Stomach (tissue), 19 donors: ENCODE measurements at places on chromosomes 6 and 20.
A peak's percentile ranks its signal among the peaks of the same experiment; 100 is the strongest.

DNA sequence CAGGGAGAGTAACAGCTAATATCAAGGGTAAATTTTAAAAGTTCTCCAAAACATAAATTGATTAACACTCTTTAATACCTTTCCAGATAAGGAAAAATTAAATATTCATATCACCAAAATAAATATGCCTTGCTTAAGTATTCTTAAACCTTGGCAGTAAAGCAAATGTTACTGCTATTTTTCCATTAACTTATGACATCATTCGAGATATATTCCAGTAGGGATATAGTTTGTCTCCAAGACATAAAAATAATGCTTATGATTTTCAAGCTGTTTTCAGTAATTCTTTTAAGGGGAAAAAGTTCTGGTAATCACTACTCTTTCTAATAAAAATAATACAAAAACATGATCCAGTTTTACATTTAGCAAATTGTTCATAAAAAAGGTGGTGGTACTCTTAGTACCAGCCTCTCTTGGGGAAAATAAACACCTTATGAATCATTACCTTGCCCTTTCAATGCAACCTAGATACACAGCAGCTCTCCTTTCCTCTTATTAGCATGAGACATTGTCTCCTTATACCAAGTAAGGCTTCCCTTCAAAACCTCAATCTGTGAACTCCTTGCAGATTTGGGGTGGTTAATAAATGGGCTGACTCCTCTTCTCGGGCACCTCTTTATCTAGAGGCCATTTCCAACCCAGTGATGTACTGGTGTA is 31.5 kb upstream of the LTV1 start:
- H3K27ac ChIP-seq = peak overlapping the region; percentile 63
- no peaks in the 10 kb centered on the region for H3K27me3 ChIP-seq
- no peaks in the 10 kb centered on the region for H3K4me1 ChIP-seq
- H3K4me3 ChIP-seq = no peak overlapping the region
- DNase-seq = peak; percentile 58

DNA sequence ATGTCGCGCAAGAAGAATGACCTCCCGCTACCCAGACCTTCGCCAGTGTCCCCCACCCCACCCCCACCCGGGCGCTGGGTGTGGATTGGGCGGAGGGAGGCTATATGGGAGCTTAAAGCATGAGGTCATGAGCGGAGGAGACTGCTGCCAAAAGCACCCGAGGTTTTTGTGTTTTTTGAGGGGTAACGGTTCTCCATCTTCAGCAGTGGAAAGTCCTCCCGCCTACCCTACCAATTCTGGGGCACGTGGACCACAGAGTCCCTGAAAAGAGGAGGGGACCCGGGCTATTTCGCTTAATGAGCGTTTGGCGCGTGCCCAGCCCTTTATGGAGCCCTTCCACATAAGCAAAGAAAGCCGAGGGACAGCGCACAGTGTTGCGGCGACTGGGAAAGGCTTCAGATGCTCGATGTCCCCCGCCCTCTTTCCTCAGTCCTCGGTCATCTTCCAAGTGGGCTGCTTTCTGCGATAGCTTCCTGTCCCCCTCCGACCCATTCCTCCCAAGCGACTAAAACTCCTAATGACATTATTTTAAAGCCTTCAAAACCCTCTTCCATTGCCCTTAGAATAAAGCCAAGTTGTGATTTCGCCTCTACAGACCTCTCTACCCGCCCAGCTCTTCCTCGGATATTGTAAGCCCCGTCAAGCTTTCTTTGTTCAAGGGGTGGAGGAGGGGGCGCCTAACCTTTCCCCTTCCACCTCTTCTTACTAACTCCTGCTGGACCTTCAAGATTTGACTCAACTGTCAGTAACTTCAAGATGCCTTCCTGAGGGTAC is 2.1 kb upstream of the TRERF1 start:
- peak; percentile 54 for DNase-seq
- peak overlapping the region; percentile 96 for H3K4me3 ChIP-seq
- peaks cover 48% of the 10 kb centered on the region for H3K4me1 ChIP-seq
- no peaks in the 10 kb centered on the region for H3K36me3 ChIP-seq
- H3K27ac ChIP-seq = peak overlapping the region; percentile 89

- peak overlapping the region; percentile 10 for H3K27ac ChIP-seq
- no peaks in the 10 kb centered on the region for H3K27me3 ChIP-seq
- no peaks in the 10 kb centered on the region for H3K36me3 ChIP-seq
- H3K4me3 ChIP-seq = no peak overlapping the region
Observed at GRCh38 chr20:10110151-10110550, 75.4 kb downstream of the ANKEF1 start.

DNA sequence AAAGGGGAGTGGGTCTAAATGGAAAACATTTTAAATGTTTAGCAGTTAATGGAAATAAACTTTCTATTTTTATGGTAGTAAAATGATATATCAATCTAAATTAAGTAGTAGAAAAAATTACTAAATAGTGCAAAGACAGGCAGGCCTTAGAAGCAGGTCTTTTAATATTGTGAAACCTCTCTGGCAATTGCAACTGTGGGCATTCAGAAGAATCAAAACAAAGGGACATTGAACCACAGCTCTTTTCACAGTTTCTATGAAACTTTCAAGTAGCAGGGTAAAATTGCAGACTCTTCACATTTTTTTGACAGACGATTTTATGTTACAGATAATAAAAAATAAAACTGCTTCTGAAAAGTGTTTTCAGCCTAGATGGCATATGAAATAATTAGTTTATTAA is 533.7 kb downstream of the BCKDHB start:
- DNase-seq = no peak
- H3K27ac ChIP-seq = no peak overlapping the region
- no peaks in the 10 kb centered on the region for H3K36me3 ChIP-seq
- H3K27me3 ChIP-seq = no peaks in the 10 kb centered on the region
- peaks cover 5% of the 10 kb centered on the region for H3K4me1 ChIP-seq

- no peaks in the 10 kb centered on the region for H3K36me3 ChIP-seq
- H3K27me3 ChIP-seq = no peaks in the 10 kb centered on the region
- no peak for DNase-seq
- no peaks in the 10 kb centered on the region for H3K4me1 ChIP-seq
- no peak overlapping the region for H3K27ac ChIP-seq
Observed at GRCh38 chr6:69819138-69819537, 22.3 kb upstream of the LMBRD1 start.

GRCh38 chr20:14566505-14566904 is 229.1 kb upstream of the FLRT3 start:
- no peaks in the 10 kb centered on the region for H3K36me3 ChIP-seq
- H3K27me3 ChIP-seq = no peaks in the 10 kb centered on the region
- H3K4me3 ChIP-seq = no peak overlapping the region
- DNase-seq = no peak
- H3K4me1 ChIP-seq = no peaks in the 10 kb centered on the region
